NCI-H460 (cell line): ENCODE measurements at places on chromosomes 1 and 21. TPM values are rescaled to one million over a fixed set of nuclear protein-coding genes. Genes with fewer than 3 reads are reported as not detected.

GRCh38 chr1:27153927-27154358, 982 bp downstream of the SLC9A1 start:
- DNase-seq: no peak

DNA sequence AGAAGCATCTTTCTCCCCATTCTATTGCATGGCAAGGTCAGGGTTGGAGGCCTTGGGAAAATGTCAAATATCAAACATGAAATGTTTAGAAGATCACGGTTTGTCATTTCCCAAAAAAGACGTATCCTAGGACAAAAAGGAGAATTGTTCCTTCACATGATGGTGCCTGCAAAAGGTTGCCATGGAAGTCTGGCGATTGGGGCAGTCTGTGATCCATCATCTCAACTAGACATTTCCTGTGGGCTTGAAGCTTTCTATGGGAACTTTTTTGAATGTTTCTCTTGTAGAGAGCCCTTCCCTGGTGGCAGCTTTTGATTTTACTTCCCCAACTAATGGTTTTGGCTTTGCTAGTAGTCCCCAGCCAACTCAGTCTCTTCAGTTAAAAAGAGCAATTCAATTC, 106.3 kb downstream of the TGFB2 start:
- no peak for DNase-seq

GRCh38 chr1:112620377-112620695, 704 bp downstream of the CAPZA1 start:
- no peak for DNase-seq

GRCh38 chr1:18874600-18874999, 15.1 kb upstream of the TAS1R2 start:
- no peak for DNase-seq

- DNase-seq: no peak
These were observed 196.9 kb upstream of the C8B start for GRCh38 chr1:57162607-57163261.

DNA sequence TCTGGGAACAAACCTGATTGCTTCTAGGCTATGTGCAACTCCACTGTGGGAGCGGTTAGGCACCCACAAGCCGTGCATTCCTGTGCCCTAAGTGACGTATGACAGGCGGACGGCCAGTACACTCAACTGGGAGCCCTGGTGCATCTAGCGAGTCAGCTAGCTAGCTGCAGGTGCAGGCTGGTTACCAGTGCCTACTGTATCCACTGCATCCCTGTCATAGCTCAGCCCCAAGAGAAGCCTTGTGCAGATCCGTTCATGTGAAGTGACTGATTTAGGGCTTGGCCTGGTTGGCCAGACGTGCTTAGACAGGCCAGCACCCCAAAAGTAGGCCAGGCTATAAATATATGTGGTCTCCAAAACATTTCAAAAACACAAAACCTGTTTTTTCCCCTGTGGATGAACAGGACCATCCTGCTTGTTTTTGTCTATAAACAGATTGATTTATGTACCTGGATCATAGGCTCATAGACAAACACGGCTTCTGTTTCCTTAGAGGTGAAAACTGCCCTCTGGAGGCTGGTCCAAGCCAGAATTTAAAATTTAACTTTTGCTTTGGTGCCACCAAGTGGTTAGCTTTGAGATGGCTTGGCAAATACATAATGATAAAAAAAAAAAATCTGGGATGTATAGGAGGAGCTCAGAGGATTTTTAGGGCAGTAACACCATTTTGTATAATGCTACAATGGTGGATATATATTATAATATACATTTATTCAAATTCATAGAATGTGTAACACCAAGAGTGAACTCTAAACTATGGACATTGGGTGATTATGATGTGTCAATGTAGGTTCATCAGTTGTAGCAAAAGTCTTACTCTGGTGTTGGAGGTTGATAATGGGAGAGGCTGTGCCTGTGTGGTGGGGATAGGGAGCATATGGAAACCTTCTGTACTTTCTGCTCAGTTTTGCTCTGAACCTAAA, 68.5 kb downstream of the GIPC2 start:
- DNase-seq: peak; percentile 69

- DNase-seq: no peak
These were observed 7.5 kb downstream of the NRIP1 start for GRCh38 chr21:15057285-15057684.

GRCh38 chr1:74593887-74594866, 79.4 kb downstream of the ERICH3 start:
- no peak for DNase-seq

DNA sequence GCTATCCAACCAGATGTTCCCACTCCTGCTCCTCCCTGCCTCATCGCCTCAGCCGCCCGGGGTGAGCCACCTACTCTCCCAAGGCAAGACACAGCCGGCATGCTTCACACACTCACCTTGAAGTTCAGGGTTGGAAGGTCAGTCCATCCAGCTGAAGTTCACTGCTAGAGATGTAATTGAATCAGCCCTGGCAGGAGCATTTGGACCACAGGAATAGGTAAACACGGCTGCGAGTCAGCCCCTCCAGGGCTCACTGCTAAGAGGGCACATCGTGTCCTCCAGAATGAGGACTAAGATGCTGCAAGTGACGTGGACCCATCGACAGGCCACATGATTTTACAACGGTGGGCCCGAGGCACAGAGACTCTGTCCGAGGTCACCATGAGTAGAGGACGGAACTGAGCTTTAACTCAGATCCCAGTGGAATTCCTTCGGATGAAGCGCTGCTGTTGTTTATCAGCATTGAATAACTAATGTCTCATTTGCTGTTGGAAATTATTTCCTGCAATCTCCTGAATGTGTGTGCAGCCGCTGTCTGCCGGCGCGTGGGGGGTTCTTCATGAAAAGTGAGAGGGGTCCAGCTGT, 41.9 kb downstream of the RSPH1 start:
- DNase-seq: no peak

CFAP107 gene
- not detected in 2 replicates for total RNA-seq
